Psoas muscle (tissue), 8 donors: ENCODE measurements at places on chromosomes 1 and 21.

DNA sequence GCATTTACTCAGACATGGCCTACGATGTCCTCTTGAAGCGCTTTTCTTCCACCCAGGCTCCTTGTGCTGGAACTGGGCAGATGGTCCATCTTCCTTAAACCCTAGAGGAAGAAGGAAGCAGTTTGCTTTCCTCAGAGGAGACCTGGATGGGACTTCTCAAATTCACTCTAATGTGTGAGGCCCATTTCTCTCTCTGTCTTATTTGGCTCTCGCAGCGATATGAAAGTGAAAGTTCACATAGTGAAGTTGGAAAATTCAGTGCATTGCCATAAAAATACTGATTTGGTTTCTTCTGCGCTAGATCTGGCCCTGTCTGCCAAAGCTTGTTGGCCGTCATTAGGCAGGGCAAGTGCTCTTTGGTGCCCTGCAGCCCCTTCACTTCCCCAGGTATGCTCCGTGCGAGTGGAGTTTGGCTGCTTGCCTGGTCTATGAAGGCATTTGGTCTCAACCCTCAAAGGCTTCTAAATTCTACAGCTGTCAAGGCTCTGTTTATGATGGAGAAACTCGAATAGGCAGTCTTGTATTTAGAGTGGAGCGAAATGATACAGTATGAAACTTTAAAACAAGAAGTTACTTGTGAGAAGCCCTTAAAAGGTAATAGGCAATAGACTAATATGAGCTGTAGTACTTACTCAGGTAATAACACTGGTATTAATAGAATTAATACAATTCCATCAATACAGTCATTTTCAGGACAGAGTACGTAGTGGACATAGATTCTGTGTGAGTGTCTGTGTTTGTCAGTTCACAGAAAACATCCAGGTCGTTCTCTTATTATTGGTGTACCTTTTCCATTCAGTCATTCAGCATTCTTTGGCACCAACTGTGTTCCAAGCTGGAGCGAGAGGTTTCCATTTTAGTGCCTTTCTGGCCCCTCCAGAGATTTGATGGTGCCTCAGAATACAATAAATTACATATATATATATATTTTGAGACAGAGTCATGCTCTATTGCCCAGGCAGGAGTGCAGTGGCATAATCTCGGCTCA, 20.5 kb downstream of the SZRD1 start:
- no peak for DNase-seq

- peak; percentile 24 for DNase-seq
Measured at GRCh38 chr21:38343691-38344090, 86.9 kb downstream of the KCNJ15 start.

DNA sequence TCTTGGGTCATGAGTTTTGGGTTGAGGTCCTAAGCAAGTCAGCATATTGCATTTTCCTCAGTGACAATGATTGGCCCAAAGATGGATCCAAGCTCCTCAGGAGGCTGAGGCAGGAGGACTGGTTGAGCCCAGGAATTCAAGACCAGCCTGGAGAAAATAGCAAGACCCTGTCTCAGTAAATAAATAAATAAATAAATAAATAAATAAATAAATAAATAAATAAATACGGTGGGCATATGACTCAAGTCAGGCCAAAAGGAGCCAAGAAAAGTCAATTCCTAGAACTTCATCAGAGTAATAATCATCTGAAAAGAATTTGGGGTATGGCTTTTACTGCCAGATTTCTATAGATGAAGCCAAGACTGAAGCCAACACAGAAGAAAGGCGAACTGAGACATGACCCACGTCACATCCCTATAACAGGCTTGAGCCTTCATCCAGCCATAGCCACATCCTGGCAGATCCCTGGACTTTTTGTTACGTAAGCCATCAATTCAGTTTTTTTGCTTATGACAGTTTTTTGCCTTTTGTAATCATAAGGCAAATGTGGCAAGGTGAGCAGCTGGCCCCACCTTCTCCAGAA, 88.5 kb upstream of the NFASC start:
- no peak for DNase-seq

DNA sequence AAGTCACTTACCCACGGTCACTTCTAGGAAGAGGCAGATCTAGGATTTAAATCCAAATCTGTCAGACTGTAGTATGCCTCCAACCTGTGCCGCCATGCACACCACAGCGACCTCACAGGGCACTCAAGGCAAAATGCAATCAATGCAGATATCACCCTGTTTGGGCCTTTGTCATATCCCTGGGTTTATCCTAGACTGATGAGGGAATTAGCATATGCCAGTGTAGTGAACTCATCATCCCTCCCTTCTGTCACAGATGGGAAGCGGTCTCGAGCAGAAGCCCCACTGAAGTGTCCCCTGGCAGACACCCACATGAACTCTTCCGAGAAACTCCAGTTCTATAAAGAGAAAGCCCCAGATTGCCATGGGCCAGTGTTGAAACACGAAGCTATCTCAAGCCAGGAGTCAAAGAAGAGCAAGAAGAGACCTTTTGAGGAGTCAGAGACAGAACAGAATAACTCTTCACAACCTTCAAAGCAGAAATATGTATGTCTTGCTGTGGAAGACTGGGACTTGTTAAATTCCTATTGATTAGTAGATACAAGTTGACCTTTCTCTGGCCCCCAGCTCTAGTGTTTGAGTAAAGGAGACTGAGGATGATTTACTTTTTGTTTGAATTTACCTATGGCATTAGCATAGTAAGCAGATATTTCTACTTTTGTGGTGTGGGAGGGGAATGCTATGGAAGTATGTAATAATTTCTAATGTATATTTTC, 21.4 kb downstream of the LRRC42 start:
- DNase-seq = no peak
